NCI-H526 (cell line): ENCODE measurements at places on chromosomes 11 and 22.

DNA sequence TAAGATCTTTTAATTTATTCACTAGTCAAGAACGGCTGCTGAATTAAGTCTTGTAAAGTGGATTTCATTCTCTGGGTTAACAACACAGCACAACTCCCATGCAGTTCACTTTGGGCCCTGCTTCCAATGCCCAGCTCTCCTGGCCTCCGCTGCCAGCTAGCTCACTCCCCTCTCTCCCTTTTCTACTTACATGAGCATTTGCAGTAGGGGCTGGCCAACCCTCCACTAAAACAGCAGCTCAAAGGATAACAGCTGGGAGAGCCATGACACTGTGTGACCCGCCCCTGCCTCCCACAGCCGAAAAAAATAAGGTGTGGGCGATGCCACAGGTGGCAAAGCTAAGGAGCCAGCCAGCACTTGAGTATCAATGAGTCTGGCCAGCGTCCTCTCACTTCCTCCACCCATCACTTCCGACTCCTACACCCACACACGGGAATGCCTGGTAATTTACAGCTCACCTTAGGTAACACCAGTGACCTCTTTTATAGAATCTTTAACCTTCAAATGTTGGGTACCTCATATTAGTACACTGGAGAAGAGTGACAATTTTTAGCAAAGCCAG lies 56.8 kb downstream of the DGCR2 start:
- DNase-seq, result no peak

- DNase-seq, result no peak
These were observed 3.9 kb downstream of the OR51B4 start for GRCh38 chr11:5297721-5298323.

DNA sequence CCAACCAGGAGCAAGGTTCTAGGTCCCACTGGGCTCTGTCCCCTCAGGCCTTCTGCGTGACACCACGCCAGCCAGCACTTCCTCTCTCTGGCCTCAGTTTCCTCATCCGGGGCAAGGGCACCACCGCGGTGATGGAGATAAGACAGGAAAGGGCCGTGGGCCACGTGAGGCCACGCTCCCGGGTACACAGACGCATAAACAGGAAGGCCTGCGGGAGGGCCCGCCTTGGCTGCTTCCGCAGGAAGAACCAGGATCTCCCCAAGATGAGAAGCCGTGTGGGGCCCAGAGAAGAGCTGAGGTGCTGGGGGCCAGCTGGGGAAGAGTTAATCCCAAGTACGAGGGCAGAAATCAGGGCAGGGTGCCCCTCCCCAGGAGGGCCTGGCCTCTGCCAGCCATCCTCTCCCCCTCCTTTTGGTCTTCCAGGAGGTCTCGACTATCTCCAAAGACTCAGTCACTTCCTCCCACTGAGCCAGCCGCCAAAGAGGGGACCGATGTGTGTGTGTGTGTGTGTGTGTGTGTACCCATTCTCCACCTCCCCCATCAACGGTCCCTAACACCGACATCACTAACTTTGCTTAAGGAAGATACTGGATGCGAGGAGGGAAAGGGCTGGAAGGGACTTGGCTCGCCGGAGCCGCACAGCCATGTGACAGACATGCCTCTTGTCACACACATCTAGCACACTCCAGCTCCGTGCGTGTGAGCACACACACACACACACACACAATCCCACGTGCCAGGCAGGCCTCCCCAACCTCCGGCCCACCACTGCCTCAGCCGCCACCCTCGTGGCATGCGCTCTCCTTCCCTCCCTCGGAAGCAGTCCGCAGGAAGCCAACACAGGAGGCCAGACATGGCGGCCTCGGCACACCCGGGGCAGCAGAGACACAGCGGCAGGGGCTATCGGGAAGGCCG lies 1.4 kb downstream of the MFNG start:
- DNase-seq, result peak; percentile 49

- DNase-seq, result no peak
These were observed 283.3 kb upstream of the ARHGAP42 start for GRCh38 chr11:100403816-100404215.

DNA sequence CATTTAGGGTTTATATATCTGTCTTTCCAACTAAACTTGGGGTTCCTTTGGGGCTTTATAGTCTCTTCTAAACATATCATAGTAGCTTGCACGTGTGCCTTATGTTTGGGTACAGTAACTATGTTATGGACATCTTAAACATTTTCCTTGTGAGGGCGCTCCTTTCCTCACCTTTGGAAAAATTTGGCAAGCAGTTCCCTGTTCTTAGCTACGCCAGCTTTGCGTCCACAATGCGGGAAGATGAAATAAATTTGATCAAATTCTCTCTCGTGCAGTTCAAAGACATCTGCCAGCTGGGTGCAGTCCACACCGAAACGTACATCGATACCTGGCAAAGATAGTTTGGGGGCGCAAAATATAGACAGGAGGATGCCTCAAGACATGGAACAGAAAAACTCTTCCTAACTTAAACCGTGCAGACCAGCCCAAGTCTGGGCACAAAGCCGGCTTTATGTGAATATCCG lies 548 bp downstream of the FDXACB1 start:
- DNase-seq, result no peak

- no peak for DNase-seq
These were observed 15.3 kb upstream of the SYTL2 start for GRCh38 chr11:85826116-85826855.

- DNase-seq, result no peak
These were observed 783.6 kb downstream of the ETS1 start for GRCh38 chr11:127803755-127804154.

GRCh38 chr11:111355956-111356659 lies 23.0 kb downstream of the POU2AF1 start:
- peak; percentile 88 for DNase-seq

GRCh38 chr11:126468102-126468521 lies 112.6 kb downstream of the ST3GAL4 start:
- no peak for DNase-seq

DNA sequence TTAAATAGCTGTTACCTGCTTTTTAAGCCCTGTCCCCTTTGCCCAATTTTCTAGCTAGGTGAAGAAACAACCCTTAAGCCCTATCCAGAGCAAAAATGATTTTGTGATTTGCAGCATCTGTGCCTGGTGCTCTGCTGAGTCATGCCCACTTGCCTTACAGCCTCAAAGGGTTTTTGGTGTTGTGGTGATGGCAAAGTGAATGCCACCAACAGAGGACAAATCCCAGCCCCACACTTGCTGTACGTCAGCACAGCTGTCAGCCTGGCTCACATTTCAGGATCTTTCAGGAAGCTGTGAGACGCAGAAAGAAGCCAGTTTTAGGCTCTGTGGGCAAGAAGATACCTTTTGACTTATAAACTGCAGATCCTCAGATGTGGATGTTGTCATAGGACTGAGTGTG lies 401.7 kb downstream of the TENM4 start:
- no peak for DNase-seq

DNA sequence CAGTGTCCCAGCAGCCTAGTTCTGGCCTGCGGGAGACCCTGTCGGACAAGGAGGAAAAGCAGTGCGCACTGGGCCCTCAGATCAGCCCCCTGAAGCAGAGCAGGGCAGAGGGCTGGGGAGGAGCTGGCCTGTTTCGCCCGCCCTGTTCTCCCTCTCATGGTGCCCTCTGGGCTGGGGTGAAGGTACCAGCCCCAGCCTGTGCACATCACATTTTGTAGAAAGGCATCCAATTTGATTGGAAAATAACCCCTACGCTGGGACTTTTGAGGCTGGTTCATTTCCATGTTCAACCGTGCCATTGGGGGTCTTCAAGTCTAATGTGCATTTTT lies 832 bp upstream of the NAP1L4 start:
- DNase-seq, result no peak

- no peak for DNase-seq
These were observed 16.8 kb downstream of the MUC2 start for GRCh38 chr11:1091332-1092083.

DNA sequence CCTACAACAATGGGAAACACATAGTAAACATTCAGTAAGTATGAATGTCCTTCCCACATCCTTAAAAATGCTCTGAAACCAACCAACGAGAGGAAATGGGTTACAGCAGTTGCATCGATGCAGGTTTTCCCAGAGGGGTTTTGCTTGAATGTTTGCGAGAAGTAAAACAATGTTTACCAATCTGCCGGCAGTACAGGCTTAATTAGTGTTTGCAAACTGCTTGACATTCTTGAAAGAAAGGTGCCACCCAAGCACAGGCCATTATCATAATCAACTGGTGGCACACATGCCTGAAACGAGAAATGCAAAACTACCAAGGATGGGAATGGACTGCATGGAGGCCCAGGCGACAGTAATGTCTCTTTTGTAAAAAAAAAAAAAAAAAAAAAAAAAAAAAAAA lies 27.1 kb upstream of the OPCML start:
- peak; percentile 41 for DNase-seq

GRCh38 chr22:35170716-35171697 lies 86.3 kb upstream of the HMGXB4 start:
- no peak for DNase-seq

- no peak for DNase-seq
These were observed 43.8 kb downstream of the CELF1 start for GRCh38 chr11:47509077-47509536.

GRCh38 chr11:110095554-110095953 lies 2.4 kb downstream of the ZC3H12C start:
- DNase-seq, result no peak
